Midbrain (tissue), 1 donor: ENCODE measurements at places on chromosomes 1 and 21.

GRCh38 chr1:241848686-241849344, 811 bp downstream of the EXO1 start:
- DNase-seq: no peak

- DNase-seq: no peak
These were observed 35.9 kb downstream of the BCL9 start for GRCh38 chr1:147577033-147577773.

GRCh38 chr21:32554832-32555638, 30.3 kb downstream of the TCP10L start:
- no peak for DNase-seq

DNA sequence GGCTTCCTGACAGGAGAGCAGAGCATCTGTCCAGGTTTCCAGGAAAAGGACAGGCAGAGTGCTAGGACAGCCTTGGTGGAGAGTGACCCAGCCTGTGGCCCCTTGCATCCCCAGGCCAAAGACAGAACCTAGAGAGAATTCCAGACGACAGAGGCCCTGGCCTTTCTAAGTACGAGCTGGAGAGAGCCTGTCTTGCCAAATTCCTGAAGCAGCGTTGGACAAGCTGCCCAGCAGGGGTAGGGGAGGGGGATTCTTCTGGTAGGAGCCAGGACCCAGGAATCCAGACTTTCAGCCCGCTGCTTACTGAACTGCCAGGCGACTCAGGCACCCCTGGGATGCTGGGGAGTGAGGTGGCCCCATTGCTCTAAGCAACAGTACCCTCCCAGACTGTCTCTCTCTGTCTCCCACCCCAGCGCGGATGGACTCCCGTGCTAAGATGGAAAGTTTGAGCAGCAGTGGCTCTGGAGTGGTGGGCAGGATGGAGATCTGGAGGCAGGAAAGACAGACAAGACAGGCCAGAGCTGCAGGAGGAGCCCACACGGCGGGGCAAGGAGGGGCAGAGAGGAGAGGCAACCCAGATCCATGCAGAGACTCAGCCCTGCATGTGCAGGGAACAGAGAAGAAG, 8.8 kb upstream of the PEAR1 start:
- no peak for DNase-seq

DNA sequence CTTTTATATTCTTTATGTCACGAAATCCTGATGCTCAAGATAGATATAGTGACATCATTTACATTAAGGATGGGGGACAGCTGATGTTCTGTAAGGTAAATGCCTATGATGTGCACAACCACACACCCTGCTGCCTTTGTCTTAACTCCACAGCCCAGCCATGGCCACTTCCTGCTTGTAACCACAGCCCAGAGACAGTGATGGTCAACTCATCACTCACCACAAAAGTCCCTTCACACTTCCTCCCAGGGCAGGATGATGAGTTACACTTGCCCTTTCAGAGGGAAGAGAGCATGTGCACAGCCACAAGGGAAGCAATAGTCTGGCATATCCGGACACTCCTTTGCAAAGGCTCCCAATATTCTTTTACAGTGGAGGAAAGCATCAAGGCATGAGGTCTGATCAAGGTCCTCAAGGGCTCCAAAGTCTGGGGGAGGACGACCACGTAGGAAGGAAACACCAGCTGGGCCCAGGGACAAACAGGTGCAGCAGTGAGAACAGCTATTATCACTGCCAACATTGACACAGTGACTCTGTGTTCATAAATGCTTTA, 53.8 kb downstream of the PLPP3 start:
- no peak for DNase-seq

DNA sequence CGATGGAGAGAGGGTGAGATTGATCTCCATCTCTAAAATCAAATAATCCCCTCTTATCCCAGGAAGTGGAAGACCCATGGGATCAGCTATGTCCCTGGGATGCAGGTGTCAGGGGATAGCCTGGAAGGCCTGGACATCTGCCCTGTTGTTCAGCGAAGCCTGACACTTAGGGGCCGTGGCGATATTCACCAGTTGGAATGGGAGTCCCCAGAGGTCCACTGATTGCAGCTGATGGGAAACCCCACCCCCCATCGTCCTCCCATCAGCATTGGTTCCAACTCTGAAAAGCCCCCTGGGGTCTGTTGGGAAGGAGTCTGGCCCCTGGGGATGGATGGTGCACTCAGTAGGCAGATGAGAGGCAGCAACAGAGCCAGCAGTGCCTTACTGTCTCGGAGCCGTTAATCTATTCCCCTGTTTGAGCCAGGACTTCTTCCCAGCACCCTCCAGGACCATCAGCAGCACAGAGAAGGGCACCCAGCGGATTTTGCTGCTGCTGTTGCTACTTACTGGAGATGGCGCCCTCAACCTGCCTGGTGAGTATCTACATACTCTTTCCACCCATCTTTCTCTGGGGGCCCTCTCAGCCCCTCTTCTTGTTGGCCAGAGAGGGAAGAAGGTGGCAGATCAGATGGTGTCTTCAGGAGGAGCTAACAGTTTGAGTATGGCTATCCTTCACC, 13.4 kb downstream of the CATSPER4 start:
- no peak for DNase-seq

DNA sequence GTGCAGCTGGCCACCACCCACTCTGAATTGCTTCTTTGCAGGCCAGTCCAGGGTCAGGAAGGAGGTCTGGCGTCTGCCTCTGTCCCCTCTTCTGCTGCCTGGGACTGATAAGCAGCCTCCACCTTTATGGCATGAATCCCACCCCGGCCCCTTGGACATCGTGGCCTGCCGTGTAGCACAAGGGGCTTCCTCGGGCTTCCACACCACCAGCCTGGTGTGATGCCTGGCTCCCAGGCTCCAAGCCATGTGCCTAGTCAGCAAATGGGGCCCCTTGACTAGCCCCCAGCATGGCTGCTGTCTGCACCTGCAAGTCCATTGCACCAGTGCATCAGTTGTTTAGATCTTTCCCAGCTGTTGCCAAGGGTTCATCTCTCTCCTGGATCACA, 9.9 kb upstream of the ARF1 start:
- DNase-seq: no peak

DNA sequence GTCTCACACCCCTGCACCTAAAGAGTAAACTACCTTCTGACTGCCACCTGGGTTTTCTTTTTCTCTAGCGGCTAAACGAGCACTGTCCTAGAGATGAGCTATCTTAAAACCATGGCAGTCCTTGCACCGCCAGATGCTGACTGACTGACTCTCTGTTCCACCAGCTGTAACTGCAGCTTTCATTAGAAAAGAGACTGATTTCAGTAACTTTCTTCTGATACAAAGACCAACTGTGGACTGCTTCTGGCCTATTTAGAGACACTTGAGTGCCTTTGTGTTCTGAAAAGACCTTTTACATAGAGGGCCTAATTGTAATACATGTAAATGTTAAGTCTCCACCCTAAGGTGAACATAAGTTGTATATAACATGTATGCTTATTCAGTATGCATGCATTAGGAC, 152.5 kb downstream of the DISC1 start:
- peak; percentile 9 for DNase-seq

- no peak for DNase-seq
These were observed 42.9 kb downstream of the SEC22B start for GRCh38 chr1:120133228-120133927.

- no peak for DNase-seq
These were observed 995 bp downstream of the VASH2 start for GRCh38 chr1:212951126-212951946.

DNA sequence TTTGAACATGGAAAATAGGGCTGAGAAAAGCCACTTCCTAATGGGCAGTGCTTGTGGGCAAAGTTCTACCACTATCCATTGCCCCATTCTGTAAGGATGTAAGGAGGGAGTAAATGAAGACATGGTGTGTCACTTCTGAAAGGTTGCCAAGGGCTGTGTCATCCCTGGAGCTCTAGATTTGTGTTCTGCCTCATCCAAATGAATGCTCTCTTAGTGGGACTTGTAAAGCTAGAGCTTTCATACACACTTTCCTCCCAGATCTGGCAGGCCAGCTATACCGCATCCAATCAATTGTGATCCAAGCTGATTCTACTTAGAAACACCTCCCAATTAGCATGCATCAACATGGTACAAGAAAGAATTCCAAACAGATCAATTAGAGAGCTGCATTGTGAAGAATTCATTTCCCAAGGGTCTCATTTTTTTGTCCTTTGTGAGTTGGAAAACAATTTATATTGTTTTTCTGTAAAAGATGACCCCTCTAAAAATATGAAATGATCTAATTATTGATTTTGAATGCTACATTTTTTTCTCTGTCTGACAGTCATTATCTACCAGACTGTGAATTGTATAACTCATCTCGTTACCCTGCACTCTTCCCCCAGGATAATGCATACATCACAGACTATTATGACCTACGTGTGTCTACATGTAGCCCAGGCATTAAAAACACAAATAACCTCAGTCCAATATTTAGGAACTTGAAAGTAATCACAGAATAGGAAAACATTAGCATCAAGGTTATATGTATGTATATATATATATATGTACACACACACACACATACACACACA, 117.1 kb upstream of the DUSP10 start:
- no peak for DNase-seq

DNA sequence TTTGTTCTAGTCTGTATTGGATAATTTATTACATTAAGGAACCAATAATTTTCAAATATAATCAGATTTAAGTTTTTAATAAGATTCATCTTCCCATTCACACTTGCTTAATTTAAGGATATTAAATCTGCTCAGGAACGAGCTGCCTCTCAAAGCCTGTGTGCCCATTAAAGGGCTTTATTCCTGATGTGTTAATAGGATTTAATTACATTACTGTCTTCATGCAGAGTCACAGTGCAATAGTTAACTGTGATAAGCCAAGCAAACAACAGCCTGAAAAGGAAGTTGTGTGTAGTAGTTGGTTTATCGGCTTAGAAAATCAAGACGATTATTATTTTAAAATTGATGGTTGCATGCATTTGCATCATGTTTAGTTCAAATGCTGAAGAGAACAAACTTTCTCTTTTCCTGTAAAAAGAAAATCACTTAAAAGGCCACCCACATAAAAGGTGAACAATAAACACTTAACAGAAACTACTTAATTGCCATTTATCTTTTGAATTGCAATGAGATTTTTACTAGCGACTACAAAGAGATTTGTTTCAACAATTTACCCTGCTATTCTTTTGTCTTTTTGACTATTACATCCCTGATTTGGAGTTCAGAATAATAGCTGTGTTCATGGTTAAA, 174.6 kb downstream of the RWDD3 start:
- no peak for DNase-seq

- DNase-seq: peak; percentile 3
These were observed 14.9 kb downstream of the TTC34 start for GRCh38 chr1:2786329-2787162.

DNA sequence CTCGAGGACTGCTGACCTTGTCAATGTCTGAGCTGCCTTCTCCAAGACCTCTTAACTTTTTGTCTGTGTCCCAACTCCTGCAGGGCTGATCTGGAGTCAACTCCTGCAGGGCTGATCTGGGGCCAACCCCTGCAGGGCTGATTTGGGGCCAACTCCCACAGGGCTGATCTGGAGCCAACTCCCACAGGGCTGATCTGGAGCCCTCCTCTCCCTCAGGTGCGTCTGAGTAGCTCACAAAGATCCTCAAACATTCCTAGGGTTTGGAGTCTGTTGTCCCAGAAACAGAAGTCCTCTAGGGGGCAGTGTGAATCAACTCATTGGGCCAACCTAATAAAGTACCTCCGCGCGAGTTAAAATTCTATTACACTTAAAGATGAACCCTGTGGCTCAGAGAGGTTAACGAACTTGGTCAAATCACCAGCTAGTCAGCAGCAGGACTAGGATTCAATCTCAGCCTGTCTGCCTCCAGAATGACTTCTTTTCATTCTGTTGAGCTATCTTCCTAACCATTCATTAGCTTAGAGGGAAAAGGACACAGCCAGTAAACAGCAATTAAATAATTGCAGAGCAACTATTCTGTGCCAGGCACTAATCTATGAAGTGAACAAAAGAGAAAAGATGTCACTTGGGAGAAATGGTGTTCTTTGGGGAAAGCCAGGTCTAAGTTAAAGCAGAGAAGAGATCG, 17.2 kb upstream of the RLF start:
- DNase-seq: peak; percentile 69

- no peak for DNase-seq
These were observed 145.3 kb downstream of the PLPP3 start for GRCh38 chr1:56434025-56434424.

DNA sequence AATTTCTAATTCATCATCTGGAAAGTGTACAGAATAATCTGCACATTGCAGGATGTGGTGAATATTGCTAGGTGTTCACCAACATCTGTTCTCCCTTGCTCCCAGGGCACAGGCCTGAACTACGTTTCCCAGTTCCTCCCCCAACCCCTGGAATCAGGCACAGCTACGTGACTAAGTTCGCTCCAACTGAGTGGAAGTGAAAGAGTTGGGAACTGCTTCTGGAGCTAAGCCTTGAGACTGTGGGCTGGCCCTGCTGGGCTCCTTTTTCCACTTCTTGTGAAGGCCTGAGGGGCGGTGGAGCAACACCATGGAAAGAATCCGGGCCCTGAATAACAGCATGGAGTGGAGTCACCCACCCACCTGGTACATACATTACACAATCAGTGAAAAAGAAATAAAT, 534.6 kb downstream of the SMYD3 start:
- no peak for DNase-seq

GRCh38 chr1:72202761-72203160, 79.6 kb downstream of the NEGR1 start:
- no peak for DNase-seq
